ENCODE measurements at places on chromosomes 6 and 20. TPM values are rescaled to one million over a fixed set of nuclear protein-coding genes. Genes with fewer than 3 reads are reported as not detected.

The COL21A1 gene
- 29.5 TPM for total RNA-seq

The RNF8 gene
- total RNA-seq = 44.2 TPM

The TUBB1 gene
- not detected for total RNA-seq

The PPP1R16B gene
- 0.33 TPM for total RNA-seq

The KCNK5 gene
- under 0.01 TPM for total RNA-seq

The CST3 gene
- 355 TPM for total RNA-seq

The WFDC10B gene
- total RNA-seq = not detected

The C6orf132 gene
- 1.4 TPM for total RNA-seq

The CCDC170 gene
- total RNA-seq = 0.82 TPM

The POM121L2 gene
- not detected for total RNA-seq

The PERP gene
- total RNA-seq = 25.0 TPM

The GHRH gene
- total RNA-seq = not detected

The ARMC12 gene
- total RNA-seq = 0.45 TPM

The SMOC2 gene
- total RNA-seq = not detected

The GSTA2 gene
- not detected for total RNA-seq

The UBR2 gene
- 28.9 TPM for total RNA-seq

The CALHM6 gene
- total RNA-seq = 1.6 TPM

The STMND1 gene
- total RNA-seq = not detected

The TAGAP gene
- total RNA-seq = not detected

The SRSF12 gene
- total RNA-seq = 0.09 TPM

The C20orf141 gene
- total RNA-seq = not detected

The ZDHHC14 gene
- total RNA-seq = 0.82 TPM

The GLP1R gene
- not detected for total RNA-seq

The SRMS gene
- total RNA-seq = not detected

The BPIFB2 gene
- total RNA-seq = not detected

The MROH8 gene
- 0.49 TPM for total RNA-seq

The GLO1 gene
- 79.1 TPM for total RNA-seq

The PKIB gene
- 0.57 TPM for total RNA-seq

The ACSS1 gene
- 2.5 TPM for total RNA-seq

The OXT gene
- not detected for total RNA-seq

The IPCEF1 gene
- total RNA-seq = 1.3 TPM

The CLVS2 gene
- not detected for total RNA-seq

The RCAN2 gene
- total RNA-seq = 8.0 TPM

The ACAT2 gene
- total RNA-seq = 66.2 TPM

The HRH3 gene
- total RNA-seq = not detected

The SGK2 gene
- 0.09 TPM for total RNA-seq

The SIRPB1 gene
- not detected for total RNA-seq

The NRSN1 gene
- total RNA-seq = not detected

The POU5F1 gene
- total RNA-seq = not detected

The GPR63 gene
- total RNA-seq = 0.27 TPM

The YTHDF1 gene
- 24.8 TPM for total RNA-seq

The KCNQ5 gene
- 2.6 TPM for total RNA-seq

The ARHGAP40 gene
- total RNA-seq = not detected
